ENCODE measurements at places on chromosomes 7 and 10.

DNA sequence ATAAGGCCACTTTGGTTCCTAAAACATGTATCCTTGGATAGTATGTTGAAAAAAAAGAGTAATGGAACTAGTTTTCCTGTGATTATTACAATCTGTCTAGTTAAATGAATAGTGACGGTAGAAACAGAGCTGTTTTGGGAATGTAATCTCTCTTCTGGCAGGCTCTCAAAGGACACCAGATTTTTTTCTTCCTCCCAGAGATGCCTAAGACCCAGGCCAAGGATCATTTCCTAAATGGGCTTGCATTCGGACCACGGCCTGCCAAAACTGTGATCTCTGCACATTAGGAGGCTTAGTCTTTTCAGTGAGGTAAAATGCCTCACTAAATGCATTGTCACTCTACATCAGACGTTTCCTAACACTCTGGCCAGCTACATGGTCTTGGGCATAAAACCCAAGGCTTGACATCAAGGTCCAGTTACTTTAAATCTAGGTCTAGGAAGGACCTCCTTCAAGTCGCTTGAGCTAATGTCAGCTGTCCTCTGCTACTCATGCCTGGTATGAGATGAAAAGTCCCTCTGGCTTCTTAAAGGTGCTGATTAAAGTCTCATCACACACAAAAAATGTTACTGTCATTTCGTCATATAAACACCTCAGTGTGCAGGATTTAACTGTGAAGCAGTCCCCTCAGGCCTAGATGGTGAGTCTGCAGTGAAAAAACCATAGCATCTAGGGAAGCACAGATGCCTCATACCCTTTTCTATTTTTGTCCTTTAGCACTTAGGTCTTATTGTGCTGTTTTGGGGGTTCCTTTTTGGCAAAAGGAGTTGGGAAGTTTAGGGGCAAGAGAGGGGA, 47.7 kb downstream of the DLD start:
- DNase-seq = peak; percentile 47

- DNase-seq = peak; percentile 72
Measured at GRCh38 chr7:518630-519483, 789 bp downstream of the PDGFA start.

DNA sequence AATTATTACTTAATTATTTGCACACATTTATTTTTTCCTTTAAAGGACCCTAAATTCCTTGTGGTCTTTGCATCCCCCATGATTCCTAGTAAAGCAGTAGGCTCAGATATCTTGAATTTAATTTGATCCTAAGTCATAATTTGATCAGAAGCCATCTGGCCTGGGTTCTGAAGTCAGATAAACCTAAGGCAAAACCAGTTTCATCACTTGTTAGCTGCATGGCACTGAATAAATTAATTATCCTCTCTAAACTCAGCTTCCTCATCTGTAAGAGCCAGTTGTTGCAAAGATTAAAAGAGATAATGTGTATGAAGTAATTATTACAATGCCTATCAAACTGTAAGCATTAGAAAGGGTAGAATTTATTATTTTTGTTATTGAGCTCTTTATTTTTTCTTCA, 293.1 kb downstream of the GRM8 start:
- no peak for DNase-seq

DNA sequence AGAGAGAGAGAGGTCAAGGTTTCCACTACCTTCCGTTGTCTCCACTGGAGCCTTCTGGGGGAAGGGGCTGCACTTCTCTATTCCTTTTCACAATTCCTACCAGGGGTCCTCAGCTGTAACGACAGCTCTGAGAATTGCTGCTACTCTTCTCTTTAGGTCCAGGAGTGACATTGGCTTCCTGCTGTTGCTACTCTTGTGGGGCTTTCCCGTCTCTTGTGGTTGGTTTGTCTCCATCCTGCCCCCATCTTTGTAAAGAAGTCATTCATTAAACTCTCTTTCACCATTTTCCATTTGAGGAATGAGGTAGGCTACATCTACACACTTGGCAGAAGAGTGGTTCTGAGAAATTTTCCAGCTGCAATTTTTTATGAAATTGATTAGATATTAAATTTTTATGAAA, 238.8 kb upstream of the LYZL1 start:
- no peak for DNase-seq

GRCh38 chr10:52703898-52704297, 68.7 kb downstream of the MBL2 start:
- DNase-seq = peak; percentile 74

DNA sequence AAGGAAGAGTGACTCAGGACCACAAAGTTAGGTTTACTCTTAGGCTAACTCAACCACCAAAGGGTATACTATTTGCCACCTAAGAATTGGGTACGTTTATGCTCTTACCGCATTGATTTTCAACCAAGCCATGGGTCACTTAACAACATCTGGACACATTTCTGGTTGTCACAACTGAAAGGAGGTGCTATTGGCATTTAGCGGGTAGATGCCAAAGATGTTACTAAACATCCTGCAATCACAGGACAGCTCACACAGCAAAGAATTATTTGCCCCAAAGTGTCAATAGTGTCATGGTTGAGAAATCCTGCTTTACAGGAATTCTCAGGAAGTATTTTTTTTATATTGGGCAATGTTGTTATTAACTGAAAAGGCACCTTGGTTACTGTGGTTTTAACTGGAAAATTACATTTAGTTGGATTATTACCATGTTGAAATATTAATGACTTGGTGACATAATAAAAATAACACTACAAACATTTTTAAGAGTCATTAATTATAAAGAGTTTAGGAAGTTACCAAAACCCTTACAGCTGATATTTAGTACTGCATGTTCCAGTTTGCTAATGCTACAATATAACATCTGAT, 185.0 kb upstream of the TMEM196 start:
- DNase-seq = peak; percentile 80

DNA sequence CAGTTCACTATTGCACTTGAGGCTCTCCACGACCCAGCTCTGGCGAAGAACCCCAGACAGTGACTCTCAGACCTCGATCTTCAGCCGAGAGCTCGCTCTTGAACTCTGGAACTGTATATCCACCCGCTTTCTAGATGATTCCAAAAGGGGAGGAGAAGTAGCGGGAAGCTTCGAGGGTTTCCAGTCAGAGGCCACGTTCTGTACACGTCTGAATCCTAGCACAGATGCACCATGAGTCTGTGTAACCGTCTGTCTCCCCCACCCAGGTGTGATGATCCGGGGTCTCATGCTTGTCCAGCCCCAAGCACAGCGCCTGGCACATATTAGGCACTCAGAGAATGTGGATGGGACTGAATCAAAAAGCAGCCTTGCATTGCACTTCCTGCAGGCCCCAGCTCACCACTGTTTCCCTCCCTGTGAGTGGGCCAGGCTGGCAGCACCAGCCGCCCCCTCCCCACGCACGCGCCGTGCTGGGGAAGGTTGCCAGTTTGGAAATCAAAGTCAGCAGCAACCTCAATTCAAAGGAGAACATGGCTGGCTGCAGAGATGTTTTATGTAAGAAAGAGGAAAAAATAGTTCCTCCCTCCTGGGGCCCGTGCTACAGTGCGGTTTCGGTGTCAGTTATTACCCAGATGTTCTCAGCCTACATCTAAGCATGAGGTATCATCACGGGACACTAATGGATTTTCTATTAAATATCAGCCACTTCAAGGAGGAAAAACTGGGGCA, 5.7 kb downstream of the GRID2IP start:
- no peak for DNase-seq

DNA sequence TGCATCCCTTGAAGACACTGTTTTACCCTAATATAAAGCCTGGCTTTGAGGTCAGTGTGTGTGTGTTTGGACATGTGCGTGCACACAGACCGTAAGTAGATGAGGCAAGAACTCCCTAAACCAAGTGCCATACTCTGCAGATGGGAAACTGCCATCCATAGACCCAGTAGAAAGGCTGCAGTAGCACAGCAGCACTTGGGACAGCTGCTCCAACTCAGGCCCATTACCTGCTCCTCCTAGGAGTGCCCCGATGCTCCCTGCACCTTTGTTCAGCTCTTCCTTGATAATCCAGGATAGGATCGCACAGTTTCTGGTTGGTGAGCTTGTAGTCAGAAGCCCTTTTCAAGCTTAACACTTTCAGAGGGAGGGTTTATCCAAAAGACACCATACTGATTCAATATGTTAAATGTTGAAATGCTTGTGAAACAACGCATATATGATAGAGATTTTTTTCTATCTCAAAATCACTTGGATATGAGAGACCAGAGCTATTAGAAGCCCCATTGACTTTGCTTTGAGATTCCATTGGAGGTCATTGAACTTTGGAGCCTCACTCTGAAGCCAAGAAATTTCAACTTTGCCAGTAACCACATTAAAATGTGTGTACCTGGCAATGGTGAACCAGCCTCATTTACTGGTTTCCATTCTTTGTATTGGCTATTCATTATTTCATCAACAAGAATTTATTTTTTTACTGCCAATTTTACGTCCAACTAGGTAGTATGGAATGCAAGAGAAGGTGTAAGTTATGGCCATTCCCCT, 757.0 kb upstream of the GALNT17 start:
- DNase-seq = no peak

DNA sequence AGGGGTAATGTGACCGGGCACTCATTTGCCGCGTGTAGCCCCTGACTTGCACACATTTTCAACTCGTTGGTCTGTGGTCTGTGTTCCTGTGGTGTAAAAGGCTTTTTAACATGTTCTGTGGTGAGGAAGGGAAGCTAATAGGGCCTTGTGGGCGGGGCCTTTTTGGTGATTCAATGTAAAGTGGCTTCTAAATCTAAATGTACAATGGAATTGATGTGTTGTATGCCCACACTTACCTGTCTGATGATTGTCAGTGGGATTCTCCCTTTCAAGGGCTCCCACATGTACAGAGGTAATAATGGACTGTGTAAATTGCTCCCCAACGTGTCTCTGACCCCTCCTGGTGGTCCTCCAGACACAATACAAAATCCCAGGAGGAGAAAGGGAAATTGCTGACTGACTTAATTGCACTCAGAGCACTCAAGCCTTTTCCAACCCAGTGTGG, 43.1 kb upstream of the GATAD1 start:
- no peak for DNase-seq

DNA sequence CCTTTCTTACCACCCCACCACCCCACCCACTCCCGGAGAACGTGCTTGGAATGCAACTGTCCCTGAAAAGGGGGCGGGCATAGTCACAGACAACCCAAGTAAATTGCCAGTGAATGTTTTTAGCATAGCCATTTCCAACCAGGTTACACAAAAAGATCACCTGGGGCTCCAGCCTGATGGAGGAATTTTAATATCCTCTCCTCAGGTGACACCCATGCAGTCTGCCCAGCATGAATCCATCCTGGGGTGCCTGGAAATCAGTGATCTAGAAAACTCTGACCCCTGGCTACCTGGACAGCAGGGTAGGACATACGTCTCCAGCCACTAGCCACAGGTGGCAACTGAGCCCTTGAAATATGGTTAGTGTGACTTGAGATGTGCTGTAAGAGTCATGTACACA, 61.1 kb downstream of the SORBS1 start:
- no peak for DNase-seq

DNA sequence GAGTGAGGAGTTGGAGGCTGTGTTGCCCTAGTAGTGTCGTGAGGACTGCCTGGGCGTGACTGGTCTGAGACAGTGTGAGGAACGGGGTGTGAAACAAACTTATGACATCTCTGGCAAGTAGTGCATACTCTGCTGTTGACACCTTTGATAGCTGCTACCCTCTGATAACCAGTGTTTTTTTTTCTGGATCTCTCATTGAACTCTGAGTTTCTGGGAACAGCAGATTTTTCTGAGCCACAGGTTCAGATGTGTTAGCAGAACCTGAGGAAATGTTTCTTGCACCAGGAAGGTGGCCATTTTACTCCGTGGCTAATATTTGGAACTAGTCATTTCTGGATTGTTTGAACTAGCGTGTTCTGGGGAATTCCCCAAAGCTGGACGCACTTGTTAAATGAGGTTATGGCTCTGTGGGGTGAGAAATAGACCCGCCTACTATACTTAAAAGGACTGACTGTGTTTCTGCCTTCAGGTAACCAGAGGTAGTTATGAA, 52.9 kb downstream of the AUTS2 start:
- no peak for DNase-seq

GRCh38 chr7:139427788-139428187, 55.7 kb downstream of the KLRG2 start:
- no peak for DNase-seq

DNA sequence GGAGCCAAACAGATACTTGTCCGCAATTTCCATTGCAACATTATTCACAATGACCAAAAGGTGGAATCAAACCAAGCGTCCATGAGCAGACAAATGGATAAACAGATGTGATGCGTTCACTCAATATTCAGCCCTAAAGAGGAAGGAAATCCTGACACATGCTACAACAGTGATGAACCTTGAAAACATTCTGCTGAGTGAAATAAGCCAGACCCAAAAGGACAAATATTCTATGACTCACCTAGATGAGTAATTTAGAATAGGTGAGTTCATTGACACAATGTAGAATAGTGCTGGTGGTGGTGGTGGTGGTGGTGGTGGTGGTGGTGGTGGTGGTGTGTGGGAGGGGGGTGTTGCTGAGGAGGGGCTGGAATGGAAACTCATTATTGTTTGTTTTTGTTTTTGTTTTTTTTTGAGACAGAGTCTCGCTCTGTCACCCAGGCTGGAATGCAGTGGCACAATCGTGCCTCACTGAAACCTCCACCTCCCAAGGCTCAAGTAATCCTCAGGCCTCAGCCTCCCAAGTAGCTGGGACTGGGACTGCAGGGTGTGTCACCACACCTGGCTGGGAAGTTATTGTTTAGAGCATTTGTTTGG, 28.6 kb downstream of the SMKR1 start:
- peak; percentile 47 for DNase-seq

DNA sequence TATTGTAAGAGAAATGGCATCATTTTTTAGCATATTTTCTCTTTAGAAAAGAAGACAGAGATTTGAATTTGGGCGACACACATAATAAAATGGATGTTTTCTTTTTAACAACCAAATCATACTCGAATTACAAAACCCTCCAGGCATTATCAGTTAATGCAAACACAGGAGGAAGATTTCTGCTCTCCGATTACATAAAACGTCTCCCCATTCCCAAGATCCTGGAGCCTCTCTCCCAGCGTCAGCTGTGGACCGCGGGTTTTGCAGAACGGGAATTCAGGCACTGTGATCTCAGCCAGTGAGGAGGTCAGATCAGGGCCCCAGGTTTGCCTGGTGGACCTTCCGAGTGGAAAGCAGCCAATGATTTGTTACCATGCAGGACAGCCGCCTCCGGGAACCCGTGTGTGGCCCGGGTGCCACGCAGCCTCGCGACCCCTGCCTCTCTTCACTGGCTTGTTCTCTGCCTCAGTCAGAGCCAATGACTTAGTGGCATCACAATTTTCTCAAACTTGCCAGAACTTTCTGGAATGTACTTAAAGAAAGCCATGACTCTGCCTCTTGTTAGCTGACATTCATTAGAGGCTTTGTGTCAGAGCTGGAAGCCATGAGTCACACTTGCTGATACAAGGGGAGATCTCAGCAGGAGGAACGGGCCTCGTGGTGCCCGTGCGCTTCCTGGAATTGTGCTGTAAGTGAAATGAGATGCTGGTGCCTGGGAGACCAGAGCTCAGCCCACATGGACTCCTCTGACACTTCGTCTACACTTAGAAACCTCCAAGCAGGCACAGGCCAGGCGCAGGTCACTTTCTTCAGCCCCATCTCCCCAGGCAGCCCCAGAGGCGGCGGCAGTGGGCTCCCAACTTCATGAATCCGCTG, 246.1 kb downstream of the KLF6 start:
- peak; percentile 97 for DNase-seq

Measured in endothelial cell of umbilical vein (primary cell).